ENCODE measurements at places on chromosomes 1 and 21. TPM values are rescaled to one million over a fixed set of nuclear protein-coding genes. Genes with fewer than 3 reads are reported as not detected.

CDA gene
- total RNA-seq = 1.6 TPM

GBP1 gene
- total RNA-seq = 14.6 TPM

ZYG11A gene
- total RNA-seq = not detected

SPRR2A gene
- total RNA-seq = not detected
